NCI-H2081 treated with DMSO at 0.1 percent for 48 hours (cell line): ENCODE measurements at places on chromosomes 3 and 15.

DNA sequence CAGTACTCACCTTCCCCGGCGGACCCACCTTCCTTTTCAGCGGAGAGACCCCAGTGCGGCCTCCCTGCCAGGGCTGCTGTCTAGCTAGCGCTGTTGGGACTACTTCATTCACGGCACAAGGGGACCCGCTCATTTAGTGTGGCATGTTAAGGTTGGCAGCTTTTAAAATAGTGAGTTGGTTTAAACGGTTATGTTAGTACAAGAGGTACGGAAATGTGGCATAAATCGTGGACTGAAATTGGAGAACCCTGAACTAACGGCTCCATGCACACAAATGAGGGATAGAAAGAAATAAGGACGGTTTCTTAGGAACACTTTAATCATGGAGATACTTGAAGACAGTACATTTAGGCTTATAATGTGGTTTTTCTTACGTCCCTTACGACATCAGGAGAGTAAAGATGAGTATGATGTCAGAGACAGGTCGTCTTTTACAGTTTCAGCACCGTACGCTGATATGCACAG, 752 bp downstream of the CEP63 start:
- DNase-seq, result no peak

DNA sequence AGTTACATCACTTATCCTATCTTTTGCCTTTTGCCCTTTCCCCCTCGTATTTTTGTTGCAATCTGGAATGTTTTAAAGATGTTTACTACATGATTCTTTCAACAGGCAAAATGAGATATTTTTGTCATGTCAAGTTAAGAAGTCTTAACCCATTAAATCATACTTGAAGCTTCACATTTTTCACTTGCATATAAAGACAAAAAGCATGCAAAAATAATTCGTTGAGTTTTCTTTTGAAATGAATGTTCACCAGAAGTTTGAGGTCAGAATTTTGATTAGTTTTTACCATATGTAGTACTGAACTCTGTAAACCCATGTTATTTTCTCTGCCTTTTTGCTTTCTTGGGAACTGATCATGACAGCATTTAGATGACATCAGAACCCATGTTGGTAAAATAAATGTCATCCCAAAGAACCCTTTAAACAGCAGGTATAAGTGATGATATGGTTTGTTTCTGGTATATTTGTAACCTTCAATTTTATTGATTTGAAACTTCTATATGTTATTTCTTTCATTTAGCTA, 188.5 kb downstream of the GHSR start:
- no peak for DNase-seq

DNA sequence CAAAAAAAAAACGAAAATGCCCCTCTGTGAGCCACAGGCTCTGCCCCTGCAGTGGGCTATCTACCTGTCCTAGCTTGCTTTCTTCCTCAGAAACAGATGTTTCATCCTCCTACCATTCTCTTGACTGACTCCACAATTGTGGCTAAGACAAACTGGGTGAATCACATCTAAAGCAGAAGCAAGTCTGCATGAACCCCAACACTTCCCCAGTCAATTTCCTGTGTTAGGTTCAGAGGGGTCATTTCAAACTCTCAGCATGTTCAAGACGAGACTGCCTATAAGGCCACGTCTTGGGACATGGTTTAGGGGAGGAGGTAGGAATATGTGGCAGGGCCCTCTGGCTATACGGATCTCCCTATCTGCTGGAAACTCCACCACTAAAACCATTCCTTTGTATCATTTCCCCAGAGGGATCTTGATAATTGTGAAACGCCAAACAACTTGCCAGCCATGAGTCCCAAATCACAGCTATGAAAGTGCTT, 28.6 kb upstream of the ANKDD1A start:
- no peak for DNase-seq

DNA sequence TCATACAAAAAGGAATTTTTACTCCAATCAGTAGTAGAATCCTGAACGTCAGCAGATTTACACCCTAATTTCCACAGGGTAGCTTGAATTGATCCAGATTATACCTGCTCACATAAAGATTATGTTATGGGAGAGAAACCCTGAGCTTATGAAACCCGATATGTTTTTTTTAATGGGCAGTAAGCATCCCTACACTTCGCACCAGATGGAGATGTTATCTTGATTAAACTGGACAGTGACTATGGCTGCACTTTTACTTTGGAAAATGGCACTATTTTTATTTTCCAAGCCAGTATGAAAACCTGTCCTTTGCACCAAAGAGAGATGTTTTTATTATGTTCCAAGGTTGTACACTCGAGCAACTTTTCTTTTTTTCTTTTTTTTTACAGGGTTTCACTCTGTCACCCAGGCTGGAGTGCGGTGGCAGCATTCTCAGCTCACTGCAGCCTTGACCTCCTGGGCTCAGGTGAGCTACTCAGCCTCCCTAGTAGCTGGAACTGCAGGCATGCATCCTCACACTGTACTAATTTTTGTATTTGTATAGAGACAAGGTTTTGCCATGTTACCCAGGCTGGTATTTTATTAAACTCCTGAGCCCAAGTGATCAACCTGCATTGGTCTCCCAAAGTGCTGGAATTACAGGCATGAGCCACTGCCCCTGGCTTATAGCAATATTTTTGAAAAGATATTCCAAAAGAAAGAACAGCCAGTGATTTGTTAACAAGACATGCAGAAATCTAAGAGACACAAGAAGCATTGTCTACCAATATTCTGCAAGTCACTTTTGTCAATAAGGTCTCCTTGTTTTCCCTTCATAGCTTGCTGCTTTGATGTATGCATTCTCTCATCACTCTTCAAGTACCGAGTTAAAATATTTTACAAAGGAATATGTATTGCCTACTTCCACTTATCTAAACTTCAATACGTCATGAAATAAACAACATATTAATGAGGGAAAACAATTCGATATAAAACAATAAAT, 1412.6 kb downstream of the ZPLD1 start:
- DNase-seq, result no peak

GRCh38 chr3:129934234-129935123, 40.0 kb upstream of the TRH start:
- DNase-seq, result no peak

- DNase-seq, result no peak
Measured at GRCh38 chr3:26623419-26624208, 1.0 kb downstream of the LRRC3B start.

DNA sequence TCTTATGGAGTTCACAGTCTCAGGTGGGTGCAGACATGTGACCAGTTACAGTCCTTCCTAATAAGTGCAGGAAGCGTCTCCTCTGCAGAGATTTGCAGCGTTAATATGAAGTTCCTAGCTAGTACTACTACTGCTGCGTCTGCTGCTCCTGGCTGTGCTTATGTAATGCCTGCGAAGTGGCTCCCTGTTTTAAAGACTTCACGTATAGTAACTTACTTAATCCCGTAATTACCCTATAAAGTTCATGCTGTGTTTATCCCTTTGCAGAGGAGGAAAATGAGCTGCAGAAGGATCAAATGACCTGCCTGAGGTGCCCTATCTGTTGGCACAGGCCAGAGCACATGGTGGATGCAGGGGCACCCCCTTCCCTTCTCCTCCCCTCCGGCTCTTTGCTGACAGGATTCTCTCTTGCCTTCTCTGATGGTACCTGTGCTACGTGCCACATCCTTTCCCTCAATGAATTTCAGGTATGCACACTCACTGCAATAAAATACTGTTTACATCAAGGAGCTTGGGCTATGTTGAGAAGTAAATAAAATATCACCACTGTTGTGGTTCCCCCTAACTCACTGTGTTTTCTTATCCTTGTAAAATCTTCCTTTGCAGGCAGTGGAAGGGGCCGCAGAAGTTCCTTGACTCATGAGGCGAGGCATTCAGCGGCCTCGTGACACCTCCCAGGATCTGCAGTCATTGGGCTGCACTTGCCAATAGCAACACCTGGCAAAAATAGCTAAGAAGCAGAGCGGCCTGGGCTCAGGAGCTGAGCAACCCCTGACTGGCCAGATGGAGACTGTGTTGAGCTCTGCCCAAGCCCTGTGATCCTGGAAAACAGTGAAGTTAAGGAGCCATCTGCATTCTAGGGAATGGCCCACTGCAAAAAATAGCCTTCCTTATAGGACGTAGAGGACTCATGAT, 188.9 kb upstream of the ATP10A start:
- no peak for DNase-seq

- peak; percentile 13 for DNase-seq
Measured at GRCh38 chr3:132038198-132038825, 3.5 kb upstream of the CPNE4 start.

- no peak for DNase-seq
Measured at GRCh38 chr3:132368962-132369361, 48.3 kb upstream of the DNAJC13 start.

DNA sequence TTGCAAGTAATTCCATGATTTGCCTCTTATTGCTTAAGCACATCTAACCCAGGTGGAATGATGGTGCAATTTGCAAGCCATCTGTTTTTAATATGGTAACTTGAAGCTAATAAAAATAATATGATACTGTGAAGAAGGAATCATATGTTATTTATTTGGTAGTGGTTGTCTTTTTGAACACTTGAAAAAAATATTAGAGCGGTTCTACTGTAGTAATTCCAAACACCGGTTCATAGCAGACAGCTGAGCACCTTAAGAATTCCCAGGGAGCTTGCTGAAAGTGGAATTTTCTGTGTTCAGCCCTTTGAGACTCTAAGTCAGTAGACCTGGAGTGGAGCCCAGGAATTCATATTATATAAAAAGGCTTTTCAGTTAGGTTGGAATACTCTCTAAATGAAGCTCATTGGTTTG, 687.4 kb downstream of the EDEM1 start:
- DNase-seq, result no peak

DNA sequence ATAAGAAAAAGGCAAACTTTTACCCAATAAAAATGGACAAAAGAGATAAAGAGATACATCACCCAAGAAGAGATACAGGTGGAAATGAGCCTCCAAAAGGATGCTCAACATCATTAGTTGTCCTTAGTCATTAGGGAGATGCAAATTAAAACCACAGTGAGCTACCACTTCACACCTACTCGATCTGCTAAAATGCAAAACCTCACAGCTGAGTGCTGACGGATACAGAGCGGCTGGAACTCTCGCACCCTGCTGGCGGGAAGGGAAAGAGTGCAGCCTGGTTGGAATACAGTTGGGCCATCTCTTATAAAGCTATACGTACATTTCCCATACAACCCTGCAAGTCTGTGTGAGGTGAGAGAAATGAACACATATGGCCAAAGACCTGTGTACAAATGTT, 78.5 kb upstream of the PRR20G start:
- no peak for DNase-seq

DNA sequence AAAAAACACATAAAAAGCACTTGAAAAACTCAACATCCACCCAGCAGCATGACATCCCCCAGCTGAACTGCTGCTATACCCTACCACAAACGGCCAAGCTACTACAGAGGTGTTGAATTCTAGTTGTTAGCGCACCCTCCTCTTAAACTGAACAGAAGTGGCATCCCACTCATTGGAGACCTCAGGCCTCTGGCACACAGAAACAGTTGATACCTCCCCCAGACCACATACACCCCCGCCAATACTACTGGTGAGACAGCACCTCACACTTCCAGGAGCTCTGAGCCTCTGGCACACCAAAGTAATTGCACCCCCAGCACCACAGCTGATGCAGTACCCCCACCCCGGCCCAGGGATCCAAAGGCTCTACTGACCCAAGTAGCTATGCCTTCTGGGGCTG, 190.2 kb downstream of the SCAPER start:
- DNase-seq, result no peak

- no peak for DNase-seq
Measured at GRCh38 chr3:27105904-27106303, 263.3 kb downstream of the NEK10 start.

DNA sequence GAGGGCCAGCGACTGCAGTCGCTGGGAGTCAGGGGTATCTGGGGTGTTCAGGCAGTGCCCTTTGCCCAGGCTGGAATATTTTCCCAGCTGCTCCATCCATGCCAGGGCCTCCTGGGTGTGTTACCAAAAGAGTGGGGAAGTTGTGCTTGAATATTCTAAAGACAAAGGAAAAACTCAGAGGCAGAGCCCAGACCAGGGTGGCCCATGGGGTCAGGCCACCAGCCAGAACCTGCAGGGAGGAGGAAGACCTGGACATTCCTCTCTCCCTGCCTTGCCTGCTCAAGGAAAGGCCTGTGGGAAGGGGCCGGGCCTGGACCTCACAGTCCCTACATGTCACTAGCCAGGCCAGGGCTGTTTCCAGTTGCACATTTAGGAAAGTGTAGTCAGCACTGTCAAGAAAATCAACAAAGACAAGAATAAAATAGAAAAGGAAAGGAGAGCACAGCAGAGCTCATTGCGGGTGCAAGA, 16.0 kb upstream of the KLF15 start:
- no peak for DNase-seq

GRCh38 chr15:95176794-95177577, 945.6 kb downstream of the MCTP2 start:
- no peak for DNase-seq

GRCh38 chr3:40043444-40043755, 234.0 kb downstream of the MYRIP start:
- DNase-seq, result no peak

- DNase-seq, result no peak
Measured at GRCh38 chr3:106552351-106553043, 683.7 kb upstream of the CBLB start.

- DNase-seq, result no peak
Measured at GRCh38 chr15:80321853-80322252, 69.8 kb upstream of the CTXND1 start.

- no peak for DNase-seq
Measured at GRCh38 chr3:5006755-5007202, 27.5 kb downstream of the BHLHE40 start.

DNA sequence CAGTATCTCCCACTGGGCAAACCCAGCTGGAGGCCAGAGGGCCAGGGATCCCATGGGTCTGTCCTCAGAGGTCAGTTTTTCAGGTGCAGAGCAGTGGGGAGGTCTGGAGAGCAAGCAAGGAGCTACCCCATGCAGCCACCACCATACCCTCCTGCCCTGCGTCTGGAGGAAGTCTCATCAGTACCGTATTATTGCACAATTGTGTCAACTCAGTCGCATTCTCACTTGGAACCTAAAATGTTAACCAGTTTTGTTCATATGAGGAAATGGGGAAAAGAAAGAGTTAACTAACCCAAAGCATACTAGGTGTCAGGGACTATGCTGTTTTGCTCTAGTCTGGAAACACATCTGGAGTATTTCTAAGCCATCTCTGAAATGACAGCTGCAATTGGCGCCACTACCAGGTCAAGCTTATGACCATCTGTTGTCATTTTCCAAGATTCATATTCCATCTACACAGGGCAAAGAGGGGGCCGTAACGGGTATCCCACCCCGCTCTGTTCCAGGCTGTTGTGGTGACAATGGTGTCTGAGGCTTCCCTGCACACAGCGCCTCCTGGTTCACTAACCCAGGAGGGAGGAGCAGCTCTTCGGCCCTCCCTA, 16.9 kb upstream of the APBA2 start:
- no peak for DNase-seq
